ENCODE measurements at places on chromosomes 2 and 18. TPM values are rescaled to one million over a fixed set of nuclear protein-coding genes. Genes with fewer than 3 reads are reported as not detected.

- no peak overlapping the region for H3K4me3 ChIP-seq
- no peaks in the 10 kb centered on the region for H3K36me3 ChIP-seq
- DNase-seq = no peak
Observed at GRCh38 chr2:120526047-120526562, 180.2 kb downstream of the INHBB start.

GRCh38 chr2:237044281-237044680 is 41.4 kb upstream of the COPS8 start:
- no peak overlapping the region for H3K27ac ChIP-seq
- no peaks in the 10 kb centered on the region for H3K36me3 ChIP-seq
- H3K4me3 ChIP-seq = no peak overlapping the region
- H3K27me3 ChIP-seq = no peaks in the 10 kb centered on the region
- H3K4me1 ChIP-seq = no peaks in the 10 kb centered on the region

GRCh38 chr2:95023222-95023597 is 2.3 kb upstream of the MAL start:
- no peak for DNase-seq
- no peak overlapping the region for H3K27ac ChIP-seq
- H3K36me3 ChIP-seq = no peaks in the 10 kb centered on the region

DNA sequence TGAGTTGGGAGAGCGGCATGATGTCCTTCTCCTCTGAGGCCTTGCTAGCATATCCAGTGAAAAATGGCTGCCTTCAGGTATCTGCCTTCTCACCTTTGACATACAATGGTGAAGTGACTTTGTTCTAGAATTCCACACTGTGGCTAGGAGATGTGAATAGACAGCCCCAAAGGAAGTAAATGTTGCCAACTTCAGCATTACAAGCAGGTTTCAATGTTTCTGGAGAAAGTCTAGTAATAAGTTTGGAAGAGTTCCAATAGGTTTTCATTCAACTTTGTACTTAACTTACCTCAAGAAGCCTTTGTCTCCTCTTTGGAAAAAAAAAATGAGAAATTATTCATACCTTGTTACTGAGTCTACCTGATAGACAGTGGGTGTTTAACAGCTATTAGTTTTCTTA is 421.3 kb upstream of the MMADHC start:
- no peak for DNase-seq
- no peaks in the 10 kb centered on the region for H3K36me3 ChIP-seq
- no peak overlapping the region for H3K27ac ChIP-seq

GRCh38 chr2:126828491-126828890 is 70.2 kb upstream of the TEX51 start:
- H3K27ac ChIP-seq = no peak overlapping the region
- no peak for DNase-seq
- no peak overlapping the region for H3K4me3 ChIP-seq
- no peaks in the 10 kb centered on the region for H3K4me1 ChIP-seq
- H3K36me3 ChIP-seq = no peaks in the 10 kb centered on the region
- no peaks in the 10 kb centered on the region for H3K27me3 ChIP-seq

DNA sequence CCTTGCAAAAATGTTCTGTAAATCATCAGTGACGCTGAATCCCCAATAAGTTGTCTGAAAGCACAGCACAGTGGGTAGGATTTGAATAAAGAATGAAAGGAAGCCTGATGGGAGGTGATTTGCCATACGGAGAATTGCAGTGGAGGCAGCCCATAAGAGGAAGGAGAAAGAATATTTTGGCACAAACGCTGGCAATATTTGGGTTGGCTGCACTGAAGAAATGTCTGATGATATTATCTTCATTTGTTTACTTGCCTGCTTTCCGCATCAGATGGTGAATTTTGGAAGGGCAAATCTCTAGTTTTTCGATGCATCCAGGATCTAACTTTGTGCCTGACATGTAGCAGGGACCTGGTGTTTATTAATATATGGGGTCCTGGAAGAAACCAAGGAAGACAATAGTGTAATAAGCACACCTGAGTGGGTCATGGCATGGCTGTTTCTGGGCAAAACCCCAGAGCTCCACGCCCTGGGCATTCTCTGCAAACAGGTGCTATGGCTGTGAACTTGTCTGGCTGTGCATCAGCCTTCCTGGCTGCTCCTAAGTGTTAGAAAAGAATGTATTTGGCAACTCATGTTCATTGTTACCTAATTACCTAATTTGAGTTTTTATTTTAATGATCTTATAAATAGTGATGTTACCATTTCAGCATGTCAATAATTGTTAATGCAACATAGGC is 5.9 kb downstream of the GALR1 start:
- H3K27ac ChIP-seq = no peak overlapping the region
- H3K4me1 ChIP-seq = no peaks in the 10 kb centered on the region
- DNase-seq = no peak
- H3K36me3 ChIP-seq = no peaks in the 10 kb centered on the region

GRCh38 chr2:18580606-18581005 is 8.8 kb downstream of the NT5C1B start:
- H3K4me3 ChIP-seq = no peak overlapping the region
- H3K4me1 ChIP-seq = no peaks in the 10 kb centered on the region
- H3K27ac ChIP-seq = no peak overlapping the region
- no peak for DNase-seq
- no peaks in the 10 kb centered on the region for H3K27me3 ChIP-seq

APCDD1 gene
- 38.2 TPM for total RNA-seq

TMEM163 gene
- total RNA-seq = 0.14 TPM

SP3 gene
- 70.0 TPM for total RNA-seq

DOK1 gene
- total RNA-seq = 23.1 TPM

NEURL3 gene
- total RNA-seq = not detected

PPP3R1 gene
- total RNA-seq = 39.3 TPM

EVA1A gene
- total RNA-seq = 1.1 TPM

LINC00305 gene
- not detected for total RNA-seq

Data from thoracic aorta (tissue), 2 donors.